ENCODE measurements at places on chromosomes 7 and 10. TPM values are rescaled to one million over a fixed set of nuclear protein-coding genes. Genes with fewer than 3 reads are reported as not detected.

GRCh38 chr10:88194961-88195367, 331.5 kb downstream of the PTEN start:
- DNase-seq = no peak

- no peak for DNase-seq
These were observed 2.5 kb downstream of the TRIM8 start for GRCh38 chr10:102646610-102647442.

GRCh38 chr7:452791-453455, 66.7 kb downstream of the PDGFA start:
- no peak for DNase-seq

- peak; percentile 22 for DNase-seq
These were observed 570 bp downstream of the TBC1D12 start for GRCh38 chr10:94402843-94403379.

- no peak for DNase-seq
These were observed 253.1 kb downstream of the FZD1 start for GRCh38 chr7:91517201-91517785.

GRCh38 chr7:44078521-44078920, 3.8 kb downstream of the POLM start:
- no peak for DNase-seq

DNA sequence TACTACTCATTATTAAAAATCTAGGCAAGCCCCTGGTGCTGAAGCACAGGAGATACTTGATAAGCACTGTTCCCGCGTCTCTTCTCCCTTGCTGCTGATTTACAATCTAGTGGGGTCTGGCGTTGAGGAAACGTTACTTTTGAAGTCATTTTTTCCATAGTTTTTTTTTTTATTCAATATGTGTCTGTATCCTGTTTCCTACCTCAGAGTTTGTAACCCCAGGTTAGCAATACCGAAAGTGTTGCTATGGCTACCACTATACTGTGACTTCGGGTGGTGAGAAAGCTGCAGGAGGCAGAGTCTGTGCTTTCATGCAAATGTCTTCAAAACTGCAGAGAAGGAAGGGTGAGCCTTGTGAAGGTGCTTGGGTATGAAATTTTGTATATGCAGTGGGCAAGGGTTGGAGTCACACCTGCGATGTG, 458.8 kb upstream of the GHITM start:
- DNase-seq = no peak

DNA sequence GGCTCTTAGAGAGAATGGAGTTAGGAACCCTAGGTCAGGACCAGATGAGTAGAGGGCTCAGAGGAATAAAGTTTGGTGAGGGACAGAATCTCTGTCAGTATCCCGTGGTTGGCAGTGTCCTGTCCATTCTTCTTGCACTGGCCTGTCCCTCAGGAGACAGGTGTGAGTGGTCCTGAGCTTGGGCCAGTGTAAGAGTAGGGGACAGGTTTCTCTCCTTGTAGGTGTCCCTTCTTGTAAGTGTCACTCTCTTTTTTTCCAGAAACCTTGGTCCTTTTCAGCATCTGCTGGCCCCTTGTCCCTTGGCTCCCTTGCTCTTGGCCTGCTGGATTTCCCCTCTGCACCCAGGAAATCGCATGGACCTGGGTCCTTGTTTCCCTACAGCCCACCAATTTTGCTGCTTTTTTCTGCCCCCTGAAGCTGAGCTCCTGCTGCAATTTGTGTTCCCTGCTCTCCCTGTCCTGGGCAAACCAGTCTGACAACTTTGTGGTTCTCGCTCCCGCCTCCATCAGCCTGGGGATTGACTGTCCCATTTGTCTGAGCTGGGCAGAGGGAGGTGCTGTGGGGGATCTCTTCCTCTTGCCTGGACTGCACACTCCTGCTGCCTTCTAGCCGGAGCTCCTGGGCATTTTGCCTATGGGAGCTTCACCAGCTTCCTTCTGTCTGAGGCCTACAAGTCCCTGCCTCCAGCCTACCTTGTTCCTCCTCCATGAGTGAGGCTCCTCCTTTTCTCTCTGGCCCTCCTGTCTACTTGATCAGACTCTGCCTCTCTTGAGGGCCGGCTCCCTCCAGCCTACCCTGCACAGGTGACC, 6.5 kb downstream of the TSPAN14 start:
- DNase-seq = no peak

DNA sequence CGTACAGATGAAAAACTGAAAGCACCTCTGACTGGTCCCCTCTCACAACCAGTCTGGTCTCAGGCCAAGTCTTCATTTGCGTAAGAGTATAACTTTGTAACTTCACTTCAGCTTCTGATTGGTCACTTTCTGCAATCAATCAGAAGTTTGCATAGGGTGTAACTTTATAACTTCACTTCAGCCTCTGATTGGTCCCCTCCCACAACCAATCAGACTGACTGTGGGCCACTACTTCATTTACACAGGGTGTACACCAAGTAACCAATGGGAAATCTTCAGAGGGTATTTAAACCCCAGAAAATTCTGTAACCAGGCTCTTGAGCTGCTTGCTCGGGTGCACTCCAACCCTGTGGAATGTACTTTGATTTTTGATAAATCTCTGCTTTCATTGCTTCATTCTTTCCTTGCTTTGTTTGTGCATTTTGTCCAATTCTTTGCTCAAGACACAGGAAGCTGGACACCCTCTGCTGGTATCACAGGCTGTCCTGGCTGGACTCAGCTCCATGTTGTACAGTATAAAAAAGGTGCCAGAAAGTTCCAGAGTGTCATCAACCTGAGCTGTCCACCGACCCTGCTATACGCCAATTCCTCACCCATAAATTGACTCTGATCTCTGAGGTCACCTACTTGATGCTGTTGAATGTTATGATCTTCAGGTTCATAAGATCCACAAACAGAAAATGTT, 74.5 kb downstream of the COBL start:
- no peak for DNase-seq

CC2D2B gene
- total RNA-seq = 4.2 TPM

EIF5AL1 gene
- total RNA-seq = 0.10 TPM

RASA4B gene
- 12.5 TPM for total RNA-seq

CEP41 gene
- total RNA-seq = 12.5 TPM

CALML3 gene
- total RNA-seq = not detected

GDF2 gene
- not detected for total RNA-seq

DENND2A gene
- 23.7 TPM for total RNA-seq

Data from spinal cord (tissue), 10 donors.